ENCODE measurements at places on chromosomes 11 and 22.

DNA sequence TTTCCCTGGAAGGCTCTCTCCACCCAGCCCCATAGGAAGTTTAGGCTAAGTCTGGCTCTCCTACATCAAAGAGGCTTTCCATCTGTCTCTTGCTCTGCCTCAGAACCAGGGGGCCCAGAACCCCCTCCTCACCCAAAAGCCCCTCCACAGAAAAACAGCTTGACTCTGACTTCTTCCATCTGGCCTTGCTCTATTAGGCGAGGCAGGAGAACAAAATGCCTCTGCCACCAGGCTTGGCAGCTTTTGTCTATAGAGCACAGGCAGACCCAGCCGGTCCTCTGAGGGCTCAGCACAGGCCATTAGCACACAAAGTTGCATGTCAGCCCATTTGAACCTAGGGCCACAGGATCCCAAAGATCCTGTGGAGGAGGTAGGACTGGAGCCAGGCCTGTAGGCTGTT, 75.7 kb upstream of the SUSD2 start:
- DNase-seq: no peak

DNA sequence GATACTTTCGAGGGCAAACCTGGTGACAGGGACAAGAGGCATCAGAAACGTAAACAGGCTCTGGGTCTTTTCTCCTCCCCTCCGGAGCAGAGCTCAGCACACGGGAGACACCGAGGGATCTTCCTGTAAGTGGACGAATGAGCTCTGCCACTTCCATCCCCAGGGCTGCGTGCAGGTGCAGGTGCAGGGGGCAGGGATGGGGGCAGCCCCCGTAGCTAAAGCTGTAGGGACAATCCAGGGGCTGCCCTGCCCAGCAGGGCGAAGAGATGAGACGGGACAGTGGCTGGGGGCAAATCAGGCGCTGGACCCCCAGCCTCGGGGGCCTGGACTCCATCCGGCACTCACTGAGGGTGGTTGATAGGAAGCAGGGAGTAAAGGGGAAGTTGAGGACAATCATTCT, 505.4 kb downstream of the BRD1 start:
- DNase-seq: no peak

GRCh38 chr11:37642296-37642695, 1044.3 kb upstream of the RAG2 start:
- DNase-seq: no peak

- DNase-seq: no peak
Observed at GRCh38 chr22:45190202-45190872, 26.6 kb downstream of the NUP50 start.

DNA sequence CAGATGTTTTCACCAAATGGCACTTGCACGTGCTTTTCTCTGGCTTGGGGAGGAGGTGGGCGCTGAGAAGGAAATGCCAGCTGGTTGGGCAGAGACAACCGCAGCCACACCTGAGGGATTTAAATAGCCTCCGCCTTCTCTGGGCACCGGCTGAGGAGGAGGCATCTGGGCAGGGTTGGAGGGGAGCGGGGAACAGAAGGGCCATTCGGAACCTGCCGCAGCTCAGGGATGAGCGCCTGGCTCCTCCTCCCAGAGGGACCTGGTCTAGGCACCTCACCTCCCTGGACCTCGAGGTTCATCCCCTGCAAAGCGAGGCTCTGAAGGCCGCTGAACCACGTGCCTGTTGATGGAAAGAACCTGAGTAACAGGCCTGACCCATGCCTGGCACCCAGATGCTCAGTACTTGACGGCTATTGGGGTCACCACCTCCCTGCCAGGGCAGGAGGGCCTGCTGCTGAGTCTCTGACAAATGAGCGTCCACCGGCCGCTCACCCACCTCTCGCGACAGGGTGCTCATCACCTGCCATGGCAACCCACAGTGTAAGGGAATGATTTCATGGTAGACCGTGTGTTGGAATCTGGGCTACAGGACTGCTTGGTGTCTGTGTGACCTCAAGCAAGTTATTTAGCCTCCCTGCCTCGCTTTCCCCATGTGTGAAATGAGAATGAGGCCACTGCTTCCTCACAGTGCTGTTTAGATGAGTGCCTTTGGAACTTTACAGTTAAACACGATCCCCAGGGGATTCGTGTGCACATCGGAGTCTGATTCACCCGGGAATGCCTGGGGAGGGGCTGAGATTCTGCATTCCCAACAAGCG, 2.0 kb upstream of the KDELR3 start:
- DNase-seq: no peak

- no peak for DNase-seq
Observed at GRCh38 chr11:15006139-15006759, 34.1 kb upstream of the CALCA start.

- no peak for DNase-seq
Observed at GRCh38 chr11:12214751-12215150, 104.4 kb downstream of the MICAL2 start.

- no peak for DNase-seq
Observed at GRCh38 chr11:123841174-123841573, 35.0 kb upstream of the OR6M1 start.

GRCh38 chr11:123560006-123560405, 94.4 kb downstream of the SCN3B start:
- no peak for DNase-seq

GRCh38 chr11:97364047-97364446, 974.2 kb downstream of the JRKL start:
- DNase-seq: no peak

GRCh38 chr22:42343531-42344081, 73.2 kb upstream of the TCF20 start:
- no peak for DNase-seq

- no peak for DNase-seq
Observed at GRCh38 chr11:70732881-70733196, 334.5 kb downstream of the CTTN start.

GRCh38 chr11:20762116-20762844, 92.9 kb downstream of the NELL1 start:
- DNase-seq: no peak

DNA sequence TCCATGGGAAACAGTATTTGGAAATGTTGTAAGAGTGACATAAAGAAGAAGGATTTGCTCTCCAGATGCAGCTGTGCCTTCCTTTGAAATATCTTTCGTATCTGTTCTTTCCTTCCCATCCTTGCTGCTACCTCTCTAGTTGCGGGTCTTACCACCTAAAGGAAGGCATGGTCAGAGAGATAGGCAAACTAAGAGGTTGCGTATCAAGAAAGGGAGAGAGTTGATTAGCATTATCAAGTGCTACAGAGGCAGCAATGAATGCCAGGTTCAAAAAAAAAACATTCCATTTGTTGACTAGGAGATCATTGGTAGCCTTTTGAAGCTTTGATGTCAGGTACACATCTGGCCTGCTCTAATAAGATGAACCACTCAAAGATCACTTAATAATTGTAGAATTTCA, 4.6 kb downstream of the GTPBP1 start:
- no peak for DNase-seq

- no peak for DNase-seq
Observed at GRCh38 chr11:124075841-124076651, 34.9 kb upstream of the OR10G7 start.

DNA sequence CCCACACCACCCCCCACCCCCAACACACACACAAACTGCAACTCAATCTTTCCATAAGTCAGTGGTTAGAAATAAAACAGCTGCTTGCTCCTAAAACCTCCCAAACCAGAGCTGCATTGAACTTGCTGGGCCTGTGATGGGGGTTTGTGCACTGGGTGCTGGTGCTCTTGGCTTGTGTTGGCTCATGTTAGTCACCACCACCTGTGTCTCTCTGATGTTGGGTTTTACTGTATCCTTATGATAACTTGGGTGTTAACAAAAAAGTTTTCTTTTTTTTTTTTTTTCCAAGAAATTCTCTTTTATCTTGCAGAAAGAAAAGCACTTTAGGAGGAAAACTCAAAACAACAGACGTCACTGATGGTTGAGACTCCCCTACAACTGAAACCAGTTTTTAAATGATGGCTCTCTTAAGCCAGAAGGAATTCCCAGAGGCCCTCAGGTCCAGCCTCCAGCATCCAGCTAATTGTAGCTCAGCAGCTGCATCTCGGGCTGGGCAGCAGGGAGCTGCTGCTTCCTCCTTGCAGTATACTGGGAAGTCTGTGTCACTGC, 79.9 kb upstream of the DRD2 start:
- no peak for DNase-seq

DNA sequence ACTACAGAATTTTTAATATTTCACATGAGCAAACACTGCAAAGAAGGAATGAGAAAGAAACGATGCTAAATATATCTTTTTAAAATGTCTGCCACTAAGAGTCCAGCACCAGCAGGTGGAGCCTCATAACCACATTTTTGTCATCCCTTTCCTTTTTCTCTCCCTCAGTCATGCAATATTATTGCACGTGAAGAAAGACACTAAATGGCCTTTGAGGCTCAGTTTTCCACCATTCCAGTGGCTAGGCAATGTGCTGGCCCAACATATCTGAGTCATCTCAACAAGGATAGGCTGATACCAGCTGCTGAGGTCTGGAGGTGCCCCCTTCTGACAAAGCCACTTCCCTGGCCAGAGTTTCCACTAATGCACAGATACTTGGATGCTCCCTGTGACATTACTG, 1.8 kb downstream of the ALKBH8 start:
- DNase-seq: no peak

- DNase-seq: no peak
Observed at GRCh38 chr11:131841925-131842635, 471.7 kb downstream of the NTM start.

- no peak for DNase-seq
Observed at GRCh38 chr11:85948884-85949283, 93.7 kb downstream of the CCDC83 start.

GRCh38 chr11:35126879-35127581, 11.9 kb upstream of the CD44 start:
- DNase-seq: no peak

- DNase-seq: no peak
Observed at GRCh38 chr22:50101870-50102565, 12.2 kb downstream of the MOV10L1 start.

DNA sequence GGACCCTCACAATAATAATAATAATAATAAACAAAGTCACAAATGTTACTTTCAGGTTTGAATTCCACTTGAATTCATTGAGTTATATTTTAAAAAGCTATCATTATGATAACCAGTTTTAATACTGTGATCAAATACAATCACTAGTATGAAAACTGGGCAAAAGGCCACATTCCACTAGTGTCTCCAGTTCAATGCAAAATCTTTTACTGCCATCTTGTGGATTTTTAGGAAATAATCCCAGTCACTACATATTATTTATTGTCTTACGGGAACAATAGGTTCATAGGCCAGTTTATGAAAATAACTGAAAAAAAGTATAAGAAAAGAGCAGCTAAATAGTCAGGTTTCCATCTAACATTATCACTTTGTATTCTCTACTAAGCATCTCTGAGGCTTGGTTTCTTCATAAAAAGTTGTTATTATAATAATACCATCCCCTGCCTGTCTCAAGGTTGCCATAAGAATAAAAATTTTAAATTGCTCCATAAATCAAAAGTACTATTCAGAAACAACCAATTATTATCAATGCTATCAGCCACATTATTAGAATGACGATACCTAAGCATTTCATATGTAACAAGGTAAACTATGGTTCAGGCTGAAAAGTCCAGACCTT, 533.9 kb upstream of the CCDC90B start:
- DNase-seq: no peak

DNA sequence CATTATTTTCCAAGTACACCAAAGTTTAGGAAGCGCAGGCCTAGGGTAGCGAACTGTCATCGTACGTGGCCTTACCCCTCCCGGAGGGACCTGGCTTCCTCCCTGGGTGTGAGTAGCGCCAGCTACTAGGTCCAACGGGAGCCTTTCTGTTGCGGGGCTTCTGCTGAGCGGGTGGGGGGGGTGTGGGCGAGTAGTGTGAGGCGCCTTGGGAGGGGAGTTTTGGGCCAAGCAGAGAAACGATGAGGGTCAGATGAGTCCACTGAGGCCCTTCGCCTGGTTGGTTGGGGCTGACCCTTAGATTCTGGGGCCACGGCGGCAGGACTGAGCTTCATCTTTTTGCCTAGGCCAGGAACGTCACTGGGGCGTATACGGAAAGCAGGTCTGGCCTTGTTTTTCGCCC, 868 bp downstream of the TEF start:
- DNase-seq: no peak

GRCh38 chr22:21082248-21082647, 36.5 kb downstream of the LRRC74B start:
- no peak for DNase-seq

DNA sequence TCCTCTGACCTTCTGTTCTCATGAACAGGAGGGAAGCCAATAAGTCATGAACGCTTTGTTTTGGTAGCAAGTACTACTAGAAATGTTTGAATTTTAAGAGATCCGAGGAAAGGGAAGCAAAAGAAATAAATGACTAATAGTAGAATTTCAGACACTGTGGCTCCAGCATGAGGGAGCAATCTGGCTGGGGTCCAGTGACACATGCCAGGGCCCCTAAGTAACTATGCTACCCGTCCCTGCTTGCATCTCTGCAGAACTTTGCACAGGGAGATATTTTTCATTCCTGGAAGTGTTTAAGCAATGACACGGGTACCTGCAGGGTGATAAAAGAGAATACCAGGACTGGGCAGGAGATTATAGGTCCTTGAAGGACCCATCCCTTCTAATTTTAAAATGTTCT, 7.3 kb upstream of the ADAMTS8 start:
- no peak for DNase-seq

- no peak for DNase-seq
Observed at GRCh38 chr22:48750826-48751440, 1076.7 kb downstream of the BRD1 start.

DNA sequence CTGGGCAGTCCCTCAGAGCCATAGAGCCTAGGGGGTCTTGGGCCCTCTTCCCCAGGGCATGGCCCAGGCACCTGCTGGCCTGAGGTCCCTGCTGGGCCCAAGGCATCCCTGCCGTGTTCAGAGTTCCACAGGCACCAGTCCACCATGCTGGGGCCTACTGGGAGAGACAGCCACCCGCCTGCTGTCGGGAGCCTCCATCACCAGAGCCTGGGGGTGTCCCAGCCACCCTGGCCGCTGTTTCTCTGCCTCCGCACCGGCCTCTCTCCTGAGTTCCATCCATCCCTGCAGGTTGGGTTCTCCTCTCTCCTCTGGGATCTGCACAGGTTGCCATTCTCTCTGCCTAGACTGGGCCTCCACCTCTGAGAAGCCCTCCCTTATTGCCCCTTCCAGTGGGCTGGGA, 68.6 kb downstream of the KCNQ1 start:
- no peak for DNase-seq

DNA sequence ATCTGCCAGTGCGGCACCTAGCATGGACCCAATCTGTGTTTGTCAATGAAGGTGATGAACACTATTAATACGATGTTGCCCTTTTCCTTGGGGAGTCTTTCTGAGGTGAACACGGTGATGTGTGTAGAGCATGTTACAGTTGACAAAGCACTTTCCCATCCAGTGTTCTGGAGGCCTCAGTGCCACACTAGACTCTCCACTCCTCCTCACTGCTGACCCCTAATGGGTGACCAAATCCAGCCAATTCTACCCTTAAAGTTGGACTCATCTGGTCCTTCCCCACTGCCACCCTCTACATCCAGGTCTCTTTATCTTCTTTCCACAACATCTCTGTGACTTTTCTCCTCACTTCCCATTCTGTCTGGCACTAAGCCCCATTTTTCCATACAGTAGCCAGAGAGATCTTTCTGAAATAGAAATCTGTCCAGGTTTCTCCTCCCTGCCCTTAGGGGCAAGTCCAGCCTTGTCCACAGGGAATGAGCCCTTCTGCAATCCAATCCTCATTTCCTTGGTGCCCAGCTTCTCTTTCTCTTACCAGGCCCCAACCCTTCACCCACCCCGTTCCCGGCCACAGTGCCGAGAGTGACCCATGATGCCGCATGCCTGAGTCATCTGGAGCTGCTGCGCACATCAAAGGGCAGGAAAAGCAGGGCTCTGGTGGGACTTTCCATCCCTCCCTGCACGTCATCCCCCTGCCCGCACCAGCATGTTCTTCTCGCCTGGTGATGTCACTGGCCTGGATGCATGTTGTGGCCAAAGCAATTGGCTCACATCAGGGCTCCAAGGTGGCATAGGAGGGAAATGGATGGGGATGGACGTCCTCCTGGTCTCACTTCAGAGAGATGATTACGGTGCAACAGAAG, 64.2 kb downstream of the RASSF10 start:
- DNase-seq: no peak
